ENCODE measurements at places on chromosomes 5 and 9.

DNA sequence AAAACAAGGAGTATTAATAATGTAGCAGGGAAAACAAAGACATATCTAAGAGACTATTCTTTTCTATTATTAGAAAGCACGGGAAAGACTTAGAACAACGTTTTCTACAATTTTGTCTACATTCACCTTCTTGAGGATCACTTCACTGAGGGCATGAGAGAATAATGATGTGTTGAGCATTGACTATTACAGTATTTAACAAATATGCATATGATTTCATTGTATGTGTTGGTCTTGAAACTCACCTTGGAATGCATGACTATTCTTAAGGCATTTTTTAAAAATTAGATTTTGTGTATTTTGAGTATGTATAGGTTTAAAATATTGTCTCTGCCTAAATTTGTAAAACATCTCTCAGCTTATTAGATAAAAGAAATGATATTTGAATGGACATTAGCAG, 1.2 kb downstream of the FSD1L start:
- no peak for DNase-seq

GRCh38 chr5:90553711-90554110, 4.9 kb upstream of the ADGRV1 start:
- DNase-seq, result no peak

- no peak for DNase-seq
Measured at GRCh38 chr5:96794757-96795156, 13.0 kb downstream of the ERAP1 start.

- DNase-seq, result no peak
Measured at GRCh38 chr9:129381481-129381957, 203.5 kb upstream of the IER5L start.

GRCh38 chr5:59709346-59709821, 184.1 kb downstream of the PDE4D start:
- no peak for DNase-seq

DNA sequence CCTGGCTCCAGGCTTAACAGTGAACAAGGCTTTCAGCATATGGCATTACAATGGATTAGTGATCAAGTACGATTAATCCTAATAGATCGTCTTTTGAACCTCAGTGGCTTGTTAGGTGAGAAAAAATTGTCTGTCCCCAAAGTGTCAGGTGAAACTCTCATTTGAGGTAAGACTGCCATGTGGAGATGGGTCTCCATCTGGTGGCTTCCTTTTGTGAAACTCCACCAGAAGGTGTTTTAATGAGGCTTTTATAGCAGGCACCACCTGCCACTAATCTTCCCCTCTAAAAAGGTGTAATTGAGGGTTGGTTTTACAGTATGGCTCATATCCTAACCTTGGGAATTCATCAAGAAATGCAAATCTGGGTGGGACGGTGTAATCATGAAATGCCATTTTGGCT, 471.1 kb upstream of the MPDZ start:
- no peak for DNase-seq

- DNase-seq, result no peak
Measured at GRCh38 chr9:111807197-111807596, 12.5 kb upstream of the SHOC1 start.

DNA sequence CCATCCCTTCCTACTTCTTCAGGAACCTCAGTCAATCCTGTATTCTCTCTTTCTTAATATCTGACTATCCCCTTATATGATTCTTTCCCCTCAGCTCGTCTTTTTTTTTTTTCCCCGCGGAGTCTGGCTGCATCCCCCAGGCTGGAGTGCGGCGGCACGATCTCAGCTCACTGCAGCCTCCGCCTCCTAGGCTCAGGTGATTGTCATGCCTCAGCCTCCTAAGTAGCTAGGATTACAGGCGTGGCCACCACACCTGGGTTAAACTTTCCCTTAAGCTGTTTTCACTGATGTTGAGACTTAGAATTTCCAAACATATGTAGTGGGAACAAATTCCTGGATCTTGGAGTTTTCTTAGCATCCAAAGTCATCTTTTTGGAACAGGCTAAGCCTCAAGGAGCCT, 13.3 kb upstream of the RUSC2 start:
- no peak for DNase-seq

GRCh38 chr9:88653406-88653805, 118.4 kb downstream of the NXNL2 start:
- no peak for DNase-seq

- DNase-seq, result no peak
Measured at GRCh38 chr9:113331780-113332179, 8.3 kb downstream of the WDR31 start.
